Heart right ventricle (tissue), 16 donors: ENCODE measurements at places on chromosomes 2 and 18. TPM values are rescaled to one million over a fixed set of nuclear protein-coding genes. Genes with fewer than 3 reads are reported as not detected.

CPLX4 gene
- polyA plus RNA-seq: not detected

FAM237A gene
- not detected for polyA plus RNA-seq

DSG4 gene
- not detected for polyA plus RNA-seq

UGT1A5 gene
- polyA plus RNA-seq: not detected
